ENCODE measurements at places on chromosomes 1 and 21.

DNA sequence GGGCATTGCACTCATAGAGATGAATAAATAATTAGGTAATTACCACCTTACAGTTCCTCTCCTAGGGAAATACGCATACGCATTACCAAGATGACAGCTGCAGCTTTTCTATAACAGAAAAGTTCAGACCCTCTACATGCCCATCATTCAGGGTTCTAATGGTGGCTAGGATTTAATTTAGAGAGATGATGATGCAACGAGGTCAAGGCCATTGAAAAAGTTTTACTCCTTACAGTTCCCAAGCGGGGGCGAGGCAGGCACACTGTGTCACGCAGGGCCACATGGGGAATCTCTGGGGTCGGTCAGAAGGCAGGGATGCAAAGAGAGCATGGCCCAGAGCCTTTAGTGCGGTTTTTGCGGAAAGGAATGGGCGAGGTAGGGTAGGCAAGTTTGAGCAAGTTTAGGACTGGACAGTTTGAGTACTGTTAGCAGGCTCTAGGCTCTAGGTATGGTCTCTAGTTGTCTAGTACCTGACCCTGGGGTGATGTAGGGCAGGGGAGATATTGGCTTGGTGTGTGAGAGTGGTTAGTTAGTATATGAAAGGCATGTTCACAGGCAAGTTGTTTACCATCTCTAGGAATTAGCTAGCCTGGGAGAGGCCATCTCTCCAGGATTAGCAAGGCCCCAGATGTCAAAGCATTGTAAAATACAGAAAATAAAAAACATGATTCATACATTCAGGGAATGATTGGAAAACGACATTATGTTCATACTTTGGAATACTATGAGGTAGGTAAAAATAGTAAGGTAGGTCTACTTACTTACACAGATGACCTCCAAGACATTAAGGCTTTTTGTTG lies 29.6 kb upstream of the ID3 start:
- DNase-seq = no peak

DNA sequence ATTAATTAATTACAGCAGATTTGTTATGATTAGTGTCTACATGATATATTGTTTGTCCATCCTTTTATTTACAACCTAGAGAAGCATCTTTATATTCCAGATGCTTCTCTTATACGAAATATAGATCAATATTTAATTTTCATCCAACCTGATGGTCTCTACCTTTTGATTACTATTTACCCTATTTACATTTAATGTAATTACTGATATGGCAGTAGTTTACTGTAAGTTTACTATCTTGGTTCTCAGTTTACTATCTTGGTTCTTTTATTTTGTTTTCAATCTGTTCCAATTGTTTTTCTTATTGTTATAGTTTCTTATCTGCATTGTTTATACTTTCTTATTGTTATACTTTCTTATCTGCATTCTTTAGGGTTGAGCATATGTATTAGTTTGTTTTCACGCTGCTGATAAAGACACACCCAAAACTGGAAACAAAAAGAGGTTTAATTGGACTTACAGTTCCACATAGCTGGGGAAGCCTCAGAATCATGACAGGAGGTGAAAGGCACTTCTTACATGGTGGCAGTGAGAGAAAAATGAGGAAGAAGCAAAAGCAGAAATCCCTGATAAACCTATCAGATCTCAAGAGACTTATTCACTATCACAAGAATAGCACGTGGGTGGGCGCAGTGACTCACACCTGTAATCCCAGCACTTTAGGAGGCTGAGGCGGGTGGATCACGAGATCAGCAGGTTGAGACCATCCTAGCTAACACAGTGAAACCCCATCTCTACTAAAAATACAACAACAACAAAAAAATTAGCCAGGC lies 28.9 kb downstream of the FAF1 start:
- DNase-seq = no peak

DNA sequence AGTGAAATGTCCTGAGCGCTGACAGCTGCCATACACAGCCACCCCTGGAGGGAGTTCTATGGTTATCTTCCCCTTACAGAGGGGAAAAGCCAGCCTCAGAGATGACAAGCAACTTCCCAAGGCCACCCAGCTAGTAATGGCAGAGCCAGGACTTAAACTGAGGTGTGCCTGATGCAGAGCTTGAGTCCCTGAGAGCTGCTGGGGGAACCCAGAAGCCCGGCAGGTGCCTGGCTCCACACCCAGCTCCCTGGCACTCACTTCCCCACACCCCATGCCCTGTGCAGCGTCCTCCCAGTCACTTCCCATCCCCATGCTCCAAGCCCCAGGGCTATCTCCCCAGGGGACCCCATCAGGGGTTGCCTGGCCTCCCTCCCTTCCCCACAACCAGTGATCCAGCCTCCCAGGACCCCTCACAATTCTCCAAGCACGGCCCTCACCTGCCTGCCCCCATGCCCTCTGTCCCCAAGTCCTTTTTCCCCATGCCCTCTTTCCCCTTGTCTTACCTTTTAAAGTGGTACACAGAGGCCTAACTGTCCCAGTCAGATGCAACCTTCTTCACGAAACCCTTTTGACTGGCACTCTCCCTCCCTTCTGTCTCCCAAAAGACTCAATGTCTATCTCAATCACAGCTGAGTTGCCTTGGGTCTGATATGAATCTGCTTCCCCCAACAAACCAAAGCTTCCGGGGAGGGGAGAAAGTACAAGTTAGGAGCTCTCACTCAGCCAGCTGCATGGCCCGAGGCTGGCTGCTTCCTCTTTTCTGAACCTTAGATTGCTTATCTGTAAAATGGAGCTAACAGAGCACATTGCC lies 39.8 kb upstream of the LRP8 start:
- DNase-seq = peak; percentile 90

- DNase-seq = no peak
Measured at GRCh38 chr1:14693949-14694348, 95.5 kb downstream of the KAZN start.

- DNase-seq = no peak
Measured at GRCh38 chr1:212030936-212031528, 4.3 kb downstream of the INTS7 start.

- no peak for DNase-seq
Measured at GRCh38 chr1:177976596-177976995, 6.7 kb upstream of the SEC16B start.

DNA sequence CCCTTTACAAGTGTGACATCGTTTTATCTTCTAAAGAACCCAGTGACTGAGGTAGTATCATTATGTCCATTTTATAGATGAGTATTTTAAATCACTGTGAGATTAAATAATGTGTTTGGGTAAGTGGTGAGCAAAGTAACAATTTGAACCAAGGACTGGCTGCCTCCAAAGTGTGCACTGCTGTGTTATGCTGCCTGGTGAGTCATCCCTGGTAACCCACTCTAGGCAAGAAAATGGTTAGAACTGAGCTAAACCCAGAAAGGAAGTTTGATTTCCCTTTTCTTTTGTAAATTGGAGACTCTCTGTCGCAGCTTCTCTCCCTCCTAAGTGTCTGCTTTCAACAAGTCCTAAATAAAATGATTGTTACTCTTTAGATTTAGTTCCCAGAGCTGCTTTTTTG lies 342.8 kb upstream of the KAZN start:
- no peak for DNase-seq

- no peak for DNase-seq
Measured at GRCh38 chr1:43995984-43996732, 4.8 kb downstream of the CCDC24 start.

GRCh38 chr1:206116191-206116872 lies 856 bp downstream of the AVPR1B start:
- DNase-seq = no peak

GRCh38 chr1:99525331-99525730 lies 120.6 kb upstream of the PALMD start:
- DNase-seq = no peak

DNA sequence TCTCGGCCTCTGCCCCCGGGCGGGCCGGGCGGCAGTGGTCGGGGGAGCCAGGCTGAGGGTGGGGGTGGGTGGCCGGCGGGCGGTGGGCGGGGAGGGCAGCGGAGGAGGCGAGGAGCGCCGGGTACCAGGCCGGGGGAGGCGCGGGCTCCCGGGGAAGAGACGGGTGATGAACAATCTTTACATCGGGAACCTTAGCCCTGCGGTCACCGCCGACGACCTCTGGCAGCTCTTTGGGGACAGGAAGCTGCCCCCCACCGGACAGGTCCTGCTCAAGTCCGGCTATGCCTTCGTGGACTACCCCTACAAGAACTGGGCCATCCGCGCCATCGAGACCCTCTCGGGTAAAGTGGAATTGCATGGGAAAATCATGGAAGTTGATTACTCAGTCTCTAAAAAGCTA lies 112.5 kb downstream of the NBPF12 start:
- DNase-seq = no peak

- DNase-seq = no peak
Measured at GRCh38 chr21:17736072-17736471, 83.1 kb downstream of the C21orf91 start.

Data from GM12891 (cell line).